DMS53 (cell line): ENCODE measurements at places on chromosomes 11 and 22.

DNA sequence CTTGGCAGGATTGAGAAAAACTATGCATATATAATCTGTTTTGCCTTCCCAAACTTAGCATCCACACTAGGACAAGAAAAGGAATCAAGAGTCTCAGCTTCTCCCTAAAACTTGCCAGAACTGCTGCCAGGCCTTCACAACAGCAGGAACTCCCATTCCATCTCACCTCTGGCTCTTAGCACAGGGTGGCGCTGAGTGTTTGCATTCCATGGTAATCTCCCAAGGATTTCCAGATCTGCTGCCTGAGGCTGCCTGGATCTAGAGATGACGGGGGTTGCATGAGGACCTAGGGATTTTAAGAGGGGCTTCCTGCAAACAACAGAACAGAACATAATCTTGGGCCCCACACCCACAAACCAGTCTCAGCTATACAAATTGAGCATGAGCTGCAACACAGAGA lies 87.1 kb upstream of the OPCML start:
- DNase-seq = no peak

- DNase-seq = no peak
These were observed 5.1 kb downstream of the MRGPRF start for GRCh38 chr11:69007975-69008381.

DNA sequence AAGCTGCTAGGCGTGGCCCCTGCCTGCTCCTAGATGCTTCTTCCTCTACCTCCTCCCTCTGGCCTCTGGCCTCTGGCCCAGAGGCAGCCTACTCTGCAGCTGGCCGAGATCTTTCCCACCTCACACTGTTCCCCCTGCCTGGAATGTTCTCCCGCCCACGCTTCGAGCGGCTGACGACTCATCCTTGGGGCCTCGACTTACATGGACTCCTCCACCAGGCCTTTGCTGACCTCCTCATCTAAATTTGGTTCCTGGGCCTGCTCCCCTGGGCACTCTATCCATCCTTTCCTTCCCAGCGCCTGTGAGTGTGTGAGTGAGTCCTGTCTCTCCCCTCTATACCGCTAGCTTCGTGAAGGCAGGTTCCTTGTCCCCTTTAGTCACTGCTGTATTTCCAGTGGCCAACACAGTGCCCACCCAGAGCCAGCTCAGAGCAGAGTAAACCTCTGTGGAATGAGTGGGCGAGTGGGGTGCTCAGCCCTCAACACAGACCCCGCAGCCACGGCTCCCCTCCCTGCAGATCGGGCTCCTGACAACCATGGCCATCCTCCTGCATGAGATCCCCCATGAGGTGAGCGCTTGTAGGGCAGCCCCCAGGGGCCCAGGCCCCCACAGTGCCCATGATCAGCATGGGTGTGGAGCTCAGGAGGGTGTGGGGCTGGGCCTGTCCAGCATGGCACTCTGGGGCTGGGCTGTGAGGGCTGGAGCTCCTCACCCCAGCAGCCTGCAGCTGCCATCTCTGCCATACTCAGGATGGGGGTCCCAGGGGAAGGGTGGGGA lies 5.7 kb downstream of the SLC39A13 start:
- DNase-seq = no peak

DNA sequence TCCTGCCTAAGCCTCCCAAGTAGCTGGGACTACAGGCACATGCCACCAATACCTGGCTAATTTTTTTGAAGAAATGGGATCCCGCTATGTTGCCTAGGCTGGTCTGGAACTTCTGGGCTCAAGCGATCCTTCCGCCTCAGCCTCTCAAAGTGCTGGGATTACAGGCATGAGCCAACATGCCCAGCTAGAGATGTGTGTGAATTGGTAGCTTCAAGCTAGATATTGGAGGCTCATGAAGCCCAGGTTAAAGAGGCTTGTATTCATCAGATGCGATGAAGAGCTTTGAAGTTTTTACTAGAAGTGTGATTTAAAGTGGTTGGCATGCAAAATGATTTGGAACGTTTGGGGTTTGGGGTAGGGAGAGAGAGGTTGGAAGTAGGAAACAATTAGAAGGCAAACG lies 19.6 kb downstream of the NF2 start:
- no peak for DNase-seq

- DNase-seq = no peak
These were observed 11.2 kb downstream of the SMPD1 start for GRCh38 chr11:6401464-6401863.

DNA sequence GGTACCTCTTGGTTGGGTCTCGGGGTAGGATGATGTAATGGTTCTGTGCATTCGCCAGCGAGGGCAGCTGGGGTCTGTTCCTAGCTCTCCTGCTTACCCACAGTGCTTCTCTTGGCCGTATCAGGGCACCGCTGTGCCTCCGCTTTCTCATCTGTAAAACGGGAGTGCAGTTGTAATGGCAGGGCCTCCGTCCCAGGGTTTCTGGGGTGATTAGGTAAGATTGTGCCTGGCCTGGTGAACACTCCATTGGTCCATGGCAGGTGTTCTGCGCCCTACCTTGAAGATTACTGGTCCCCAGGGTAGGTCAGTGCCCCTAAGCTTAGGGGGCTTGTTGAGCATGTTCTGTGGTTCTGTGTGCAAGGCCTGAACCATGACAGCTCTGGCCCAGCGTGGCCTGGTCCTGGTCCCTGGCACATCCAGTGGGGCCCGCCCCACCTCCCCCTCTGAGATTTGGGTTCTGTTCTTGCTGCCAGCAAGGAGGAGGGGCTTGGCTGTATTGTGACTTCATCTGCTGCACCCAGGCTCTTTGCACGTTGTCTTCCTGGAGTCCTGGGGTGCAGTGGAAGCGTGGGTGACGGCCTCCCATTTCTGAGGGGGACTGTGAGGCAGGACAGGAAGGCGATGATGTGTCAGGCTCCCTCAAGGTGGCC lies 4.9 kb downstream of the MYRF start:
- DNase-seq = no peak

GRCh38 chr11:37544491-37544890 lies 946.5 kb upstream of the RAG2 start:
- no peak for DNase-seq

DNA sequence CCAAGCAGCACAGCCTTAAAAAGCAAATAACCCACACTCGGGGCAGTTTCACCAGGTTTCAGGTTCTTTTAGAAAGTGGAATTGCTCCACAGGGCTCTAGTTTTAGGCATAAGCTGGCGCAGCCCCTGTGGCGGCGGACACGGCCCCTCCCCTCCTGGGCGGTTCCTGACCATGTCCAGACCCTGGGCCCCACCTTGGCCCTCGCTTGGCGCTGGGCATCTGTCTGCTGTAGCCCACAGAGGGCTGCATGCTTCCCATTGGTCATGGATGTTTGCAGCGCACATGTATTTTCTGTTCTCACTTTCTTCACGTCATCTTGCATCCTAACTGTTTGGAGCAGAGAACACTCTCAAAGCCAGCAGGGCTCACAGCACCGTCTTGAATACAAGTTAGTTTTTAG lies 244.3 kb downstream of the BRD1 start:
- no peak for DNase-seq

DNA sequence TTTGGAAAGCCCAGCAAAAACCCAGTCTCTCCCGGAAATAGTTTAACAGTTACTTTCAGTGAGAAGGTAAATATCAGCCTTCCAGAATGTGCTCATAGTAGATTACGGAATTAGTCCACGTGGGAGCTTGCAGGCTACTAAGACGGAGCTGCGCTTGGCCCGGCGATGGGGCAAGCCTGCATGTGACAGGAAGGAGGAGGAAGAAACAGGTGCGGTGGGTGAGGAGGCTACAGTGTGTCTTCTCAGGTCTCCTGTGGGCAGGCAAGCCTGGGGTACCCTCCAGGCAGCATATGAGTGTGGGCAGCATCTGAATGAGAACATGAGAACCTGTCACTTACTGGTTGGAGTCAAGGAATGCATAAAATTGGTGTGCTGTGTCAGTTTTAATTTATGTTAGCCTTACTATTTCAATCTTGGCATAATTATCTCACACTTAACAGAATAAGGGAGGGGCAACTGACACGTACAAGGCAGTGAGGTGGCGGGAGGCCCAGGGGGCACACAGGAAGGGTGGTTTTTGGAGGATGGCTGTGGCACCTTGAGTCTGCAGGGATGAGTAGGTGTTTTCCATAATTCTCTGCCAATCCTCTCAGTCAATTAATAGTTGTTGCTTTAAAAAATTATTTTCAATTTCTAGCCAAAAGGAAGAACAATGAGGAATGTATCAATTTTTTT lies 35.7 kb downstream of the CLMP start:
- DNase-seq = no peak

DNA sequence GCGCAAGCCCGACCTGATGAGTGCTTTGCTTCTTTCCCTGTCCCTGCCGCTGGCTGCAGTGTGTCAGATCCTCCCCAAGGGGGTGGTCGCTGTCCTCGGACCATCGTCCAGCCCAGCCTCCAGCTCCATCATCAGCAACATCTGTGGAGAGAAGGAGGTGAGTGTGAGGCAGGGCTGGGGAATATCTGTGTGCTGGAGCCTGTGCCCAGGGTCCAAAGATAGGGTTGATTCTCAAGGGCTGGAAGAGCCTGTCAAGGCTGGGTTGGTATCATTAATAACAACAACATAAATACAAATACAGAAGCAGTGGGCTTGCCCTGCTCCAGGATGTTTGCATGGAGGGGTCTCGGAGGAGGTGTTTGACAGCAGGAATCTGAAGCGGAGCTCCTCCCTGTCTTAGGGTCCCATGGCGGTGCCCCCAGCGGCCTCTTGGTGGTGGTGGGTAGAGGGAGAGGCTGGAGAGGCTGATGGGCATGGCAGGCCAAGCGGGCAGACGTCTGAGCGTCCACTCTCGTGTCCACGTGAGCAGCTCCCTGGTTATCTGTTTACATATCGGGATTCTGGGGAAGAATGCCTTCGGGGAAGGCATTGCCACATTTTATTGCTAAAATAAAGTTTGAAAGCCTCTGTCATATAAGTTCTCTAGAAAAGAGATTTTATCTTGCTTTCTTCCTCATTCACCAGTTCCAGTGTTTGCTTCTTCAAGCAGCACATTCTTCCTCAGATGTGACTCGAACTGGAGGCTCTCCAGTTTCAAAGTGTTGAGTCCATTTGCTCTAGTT lies 208.4 kb upstream of the TBCEL start:
- no peak for DNase-seq
